WTC11 (cell line): ENCODE measurements at places on chromosomes 7 and 10. TPM values are rescaled to one million over a fixed set of nuclear protein-coding genes. Genes with fewer than 3 reads are reported as not detected.

DNA sequence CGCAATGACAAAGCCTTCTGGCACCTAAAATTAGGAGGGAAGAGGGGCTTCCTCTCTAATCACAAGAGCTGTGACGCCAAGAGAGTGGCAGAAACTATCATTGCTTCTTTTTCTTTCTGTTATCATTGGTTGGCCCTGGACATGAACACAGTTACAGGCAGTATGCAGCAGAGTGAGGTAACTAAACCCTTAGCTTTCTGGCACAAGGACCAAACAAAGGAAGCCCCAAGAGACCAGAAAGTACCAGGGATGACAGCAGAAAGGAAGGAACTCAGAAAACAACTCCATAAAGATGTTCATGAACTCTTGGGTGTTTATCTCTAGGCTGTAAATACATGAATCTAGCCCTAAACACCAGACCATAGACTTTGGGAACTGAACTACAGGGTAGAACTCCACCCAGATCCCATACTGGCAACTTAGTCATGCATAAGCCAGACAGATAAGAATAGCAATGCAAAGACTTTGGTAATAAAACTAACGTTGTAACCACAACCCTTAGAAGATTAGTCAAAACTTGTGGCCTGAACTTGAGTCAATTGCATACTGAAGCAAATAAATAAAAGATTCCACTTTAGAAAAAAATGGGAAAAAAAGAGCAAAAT is 195.7 kb upstream of the PTN start:
- DNase-seq = no peak

DNA sequence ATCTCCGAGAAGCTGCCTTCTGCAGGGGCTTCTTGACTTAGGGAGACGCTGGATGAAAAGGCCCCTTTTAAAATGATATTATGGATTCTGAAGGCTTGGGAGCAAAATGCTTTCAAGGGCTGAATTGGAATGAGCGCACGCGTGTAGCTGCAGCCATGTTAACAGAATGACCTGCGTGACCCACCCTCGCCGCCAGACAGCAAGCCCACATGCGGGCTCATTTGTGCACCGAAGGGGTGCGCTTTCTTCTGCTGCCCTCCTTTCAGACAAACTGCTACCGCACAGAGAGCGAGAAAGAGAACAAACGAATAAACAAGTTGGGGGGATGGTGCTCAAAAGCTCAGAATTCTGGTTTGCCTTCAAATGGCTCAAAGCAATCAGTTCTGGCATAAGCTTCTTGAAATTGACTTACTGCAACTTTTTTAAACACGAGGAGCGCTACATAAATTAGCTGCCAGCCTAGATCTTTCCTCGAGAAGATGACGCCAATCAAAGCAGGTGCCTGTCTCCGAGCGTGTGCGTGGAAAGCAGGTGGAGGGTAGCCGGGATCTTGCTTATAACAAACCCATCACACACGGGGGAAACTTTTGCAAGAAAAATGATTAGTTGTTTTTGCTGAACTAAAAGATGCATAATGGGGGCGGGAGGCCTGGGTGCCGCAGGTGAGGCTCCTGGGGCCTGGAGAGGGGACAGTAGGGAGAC is 268.4 kb downstream of the MAD1L1 start:
- no peak for DNase-seq

CAMK2B gene
- 0.41 to 0.53 TPM (median 0.44 TPM) in 3 replicates for total RNA-seq

DNA sequence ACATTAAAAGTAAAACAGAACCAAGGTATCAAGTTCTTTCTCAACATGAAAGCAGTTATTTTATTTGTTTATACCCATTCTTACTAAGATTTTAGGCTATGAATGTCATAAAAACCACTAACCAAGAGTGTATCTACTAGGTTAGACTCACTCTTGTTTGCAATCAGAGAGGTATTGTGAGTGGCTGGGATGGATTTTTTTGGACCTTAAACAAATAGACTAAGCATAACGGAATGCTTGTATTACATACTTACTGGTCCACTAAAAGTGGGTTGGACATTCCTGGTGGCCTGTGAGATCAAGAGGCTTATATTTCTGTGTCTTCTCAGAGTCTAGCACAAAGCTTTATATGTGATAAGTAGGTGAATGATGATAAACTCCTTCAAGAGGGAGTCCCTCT is 32.6 kb upstream of the CBLL1 start:
- DNase-seq = no peak

PIP gene
- total RNA-seq = not detected in 3 replicates
